PC-9 (cell line): ENCODE measurements at places on chromosomes 7 and 10.

GRCh38 chr10:44962870-44963738 lies 3.5 kb downstream of the RASSF4 start:
- no peak for DNase-seq

- peak; percentile 62 for DNase-seq
Observed at GRCh38 chr10:24465891-24466818, 257.2 kb downstream of the KIAA1217 start.

- no peak for DNase-seq
Observed at GRCh38 chr10:102384606-102385429, 10.7 kb upstream of the NFKB2 start.

DNA sequence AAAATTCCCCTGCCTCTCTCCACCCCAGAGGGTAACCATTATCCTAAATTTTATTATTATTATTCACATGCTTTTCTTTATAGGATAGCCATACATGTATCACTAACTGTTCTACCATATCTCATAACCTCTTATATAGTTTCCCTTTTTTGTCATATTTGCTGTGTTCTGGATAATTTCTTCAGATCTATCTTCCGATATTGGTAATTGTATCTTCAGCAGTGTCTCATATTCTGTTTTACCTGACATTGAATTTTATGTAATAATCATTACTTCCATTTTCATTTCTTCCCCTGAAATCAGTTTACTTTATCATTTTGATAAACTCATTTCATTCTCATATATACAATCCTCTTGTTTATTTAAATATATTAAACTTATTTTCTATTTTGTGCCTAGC lies 273.5 kb downstream of the ADK start:
- no peak for DNase-seq

DNA sequence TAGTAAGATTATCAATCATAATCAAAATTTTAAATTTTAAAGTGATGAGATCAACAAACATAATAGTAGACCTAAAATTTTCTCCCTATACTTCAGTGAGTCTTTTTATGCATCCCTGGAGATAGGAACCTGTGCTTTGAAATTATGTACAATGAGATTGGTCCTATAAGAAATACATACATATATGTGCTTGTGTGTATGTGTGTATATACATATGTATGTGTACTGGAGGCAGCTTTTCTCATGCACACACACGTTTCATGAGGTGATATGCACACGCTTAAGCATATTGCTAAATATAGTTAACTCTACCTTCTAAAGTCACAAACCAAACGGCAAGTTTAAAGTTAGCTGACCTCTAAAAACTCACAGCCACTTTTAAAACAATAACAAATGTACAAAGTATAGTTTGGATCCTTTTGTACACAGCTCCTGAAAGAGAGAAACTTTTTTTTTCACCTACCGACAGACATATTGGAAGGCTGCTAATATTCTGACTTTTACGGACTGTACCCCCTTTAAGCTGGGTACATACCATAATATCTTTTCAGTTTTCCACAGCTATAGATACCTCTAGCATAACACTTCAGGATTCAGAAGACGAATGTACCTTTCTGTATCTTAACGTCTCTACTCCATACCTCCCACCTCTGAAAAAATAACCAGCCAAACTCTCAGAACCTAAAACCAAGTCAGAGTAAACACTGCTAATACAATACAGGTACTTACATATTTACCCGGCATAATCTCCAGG lies 3.3 kb downstream of the ITGB1 start:
- no peak for DNase-seq

- peak; percentile 73 for DNase-seq
Observed at GRCh38 chr7:56033671-56034432, 17.4 kb downstream of the PSPH start.

- no peak for DNase-seq
Observed at GRCh38 chr7:100692578-100692961, 1.5 kb downstream of the GIGYF1 start.

- DNase-seq = no peak
Observed at GRCh38 chr10:13038391-13038790, 36.9 kb upstream of the CCDC3 start.

DNA sequence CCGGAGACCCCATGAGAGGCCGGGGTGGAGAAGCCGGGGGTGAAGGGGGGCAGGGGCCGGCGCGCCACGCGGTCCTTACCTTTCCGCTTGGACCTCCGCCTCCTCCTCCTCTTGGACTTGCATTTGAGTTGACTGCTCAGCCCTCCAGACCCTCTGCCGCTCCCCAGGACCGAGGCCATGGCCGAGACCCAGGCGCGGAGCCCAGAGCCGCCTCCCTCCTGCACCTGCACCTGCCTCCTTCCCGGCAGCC lies 428 bp downstream of the ADARB2 start:
- no peak for DNase-seq

DNA sequence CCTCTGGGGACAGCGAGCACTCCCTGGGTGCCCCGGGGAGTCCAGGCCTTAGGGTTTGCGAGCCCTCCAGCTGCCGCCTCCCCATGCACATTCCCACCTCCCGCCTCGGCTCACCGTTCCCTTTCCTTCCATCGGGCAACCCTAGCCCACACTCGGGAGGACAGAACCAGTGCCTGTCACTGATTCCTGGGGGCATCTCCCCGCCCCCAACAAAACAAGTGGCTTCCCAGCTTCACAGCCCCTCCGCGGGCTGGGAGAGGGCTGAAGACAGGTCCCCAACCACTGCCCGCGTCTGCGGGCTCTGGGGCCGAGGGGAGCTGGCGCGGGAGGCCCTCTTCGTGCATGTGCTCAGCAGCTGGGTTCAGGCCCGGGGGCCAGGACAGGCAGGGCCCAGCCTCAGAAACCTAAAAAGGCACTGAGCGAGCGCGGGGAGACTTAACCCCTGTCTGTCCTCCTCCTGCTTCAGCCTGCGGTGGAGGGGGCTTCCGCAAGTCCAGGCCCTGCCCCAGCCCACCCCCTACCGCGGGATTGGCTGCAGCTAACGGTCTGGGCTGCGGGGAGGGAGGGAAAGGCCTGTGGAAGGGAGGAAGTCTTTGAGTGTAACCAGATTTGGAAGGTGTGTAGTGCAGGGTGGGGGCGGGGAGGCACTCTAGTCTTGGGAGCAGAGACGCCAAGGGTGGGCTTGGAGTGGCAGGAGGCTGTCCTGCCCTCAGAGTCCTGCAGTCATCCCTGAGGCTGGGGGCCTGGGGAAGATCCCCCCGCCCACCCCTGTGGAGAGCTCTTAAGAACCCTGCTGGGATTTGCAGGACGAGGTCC lies 1.2 kb downstream of the FLNC start:
- peak; percentile 32 for DNase-seq

- DNase-seq = peak; percentile 60
Observed at GRCh38 chr10:60732807-60733516, 45.3 kb upstream of the CDK1 start.

DNA sequence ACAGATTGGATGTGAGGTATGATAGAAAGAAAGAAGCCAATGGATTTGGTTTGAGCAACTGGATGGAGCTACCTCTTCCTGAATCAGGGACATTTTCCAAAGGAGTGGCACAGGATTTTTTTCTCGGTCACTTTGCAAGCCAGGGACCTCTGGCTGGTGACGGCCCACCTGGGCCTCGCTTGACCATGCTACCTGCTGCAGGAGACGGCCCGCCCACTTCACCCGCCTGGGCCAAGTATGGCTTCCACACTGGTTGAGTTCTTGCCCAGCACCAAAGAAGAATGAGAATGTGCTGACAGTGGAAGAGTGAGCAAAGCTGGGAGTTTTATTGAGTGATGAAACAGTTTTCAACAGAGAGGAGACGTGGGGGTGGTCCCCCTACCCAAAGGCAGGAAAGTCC lies 24.5 kb upstream of the SH3PXD2A start:
- no peak for DNase-seq

- DNase-seq = no peak
Observed at GRCh38 chr10:47354165-47354564, 6.0 kb downstream of the RBP3 start.

DNA sequence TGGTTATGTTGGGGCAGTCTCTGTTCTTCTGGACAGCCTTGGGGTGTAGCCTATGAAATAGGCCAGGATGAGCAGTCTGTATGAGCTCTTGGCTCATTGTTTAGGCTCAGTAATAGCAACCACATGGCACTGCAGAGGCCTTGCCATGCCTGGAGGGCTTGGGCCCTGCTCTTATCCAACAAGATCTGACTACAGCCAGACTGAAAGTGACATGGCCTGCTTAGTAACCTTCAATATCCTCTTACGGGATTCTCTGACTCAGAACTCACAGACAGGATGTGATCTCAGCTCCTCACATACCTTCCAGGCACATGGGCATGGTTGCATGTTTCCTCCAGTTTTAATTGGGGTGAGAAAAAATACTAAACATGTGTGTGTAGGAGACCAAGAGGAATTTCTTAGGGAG lies 289.3 kb downstream of the PTEN start:
- DNase-seq = peak; percentile 61

DNA sequence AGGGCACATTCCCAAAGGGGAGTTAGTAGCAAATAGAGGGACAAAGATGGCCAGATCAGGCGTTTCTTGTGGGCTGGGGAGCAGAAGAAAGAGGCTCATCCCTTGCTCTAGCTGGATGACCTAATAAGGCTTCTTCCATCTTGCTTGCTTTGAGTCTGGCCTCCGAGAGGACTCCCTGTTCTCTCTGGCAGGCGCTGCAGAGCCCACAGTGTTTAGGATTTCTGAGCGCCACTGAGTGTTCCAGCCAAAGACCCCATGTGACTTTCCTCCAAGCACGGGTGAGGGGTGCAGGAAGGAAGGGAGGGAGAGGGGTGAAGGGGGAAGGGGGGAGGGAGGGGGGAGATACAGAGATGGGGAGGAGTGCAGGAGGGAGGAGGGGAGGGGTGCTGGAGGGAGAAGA lies 203.8 kb upstream of the SVIL start:
- no peak for DNase-seq

DNA sequence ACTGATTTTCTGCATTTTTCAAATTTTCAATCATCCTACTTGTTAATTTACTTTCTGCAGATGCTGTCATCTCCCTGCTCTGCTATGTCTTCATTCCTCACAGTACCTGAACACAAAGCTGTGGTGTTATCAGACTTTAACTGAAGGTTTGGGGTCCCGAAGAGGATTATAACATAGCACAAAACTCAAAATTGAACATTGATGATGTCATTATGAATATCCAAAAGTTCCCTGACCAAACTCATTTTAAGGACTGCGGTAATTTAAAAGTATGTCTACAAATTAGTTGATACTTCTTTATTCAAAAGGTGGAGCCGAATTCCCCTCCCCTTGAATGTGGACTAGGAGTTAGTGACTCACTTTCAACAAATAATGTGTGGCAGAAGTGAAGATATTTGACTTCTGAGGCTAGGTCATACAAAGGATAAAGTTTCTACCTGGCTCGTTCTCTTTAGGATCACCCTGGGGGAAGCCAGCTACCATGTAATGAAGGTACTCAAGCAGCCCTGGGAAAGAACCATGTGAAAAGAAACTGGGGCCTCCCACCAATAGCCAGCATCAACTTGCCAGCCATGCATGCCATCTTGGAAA lies 6.4 kb upstream of the ENTPD7 start:
- DNase-seq = no peak

GRCh38 chr10:5064656-5065055 lies 29.6 kb upstream of the AKR1C3 start:
- DNase-seq = no peak

DNA sequence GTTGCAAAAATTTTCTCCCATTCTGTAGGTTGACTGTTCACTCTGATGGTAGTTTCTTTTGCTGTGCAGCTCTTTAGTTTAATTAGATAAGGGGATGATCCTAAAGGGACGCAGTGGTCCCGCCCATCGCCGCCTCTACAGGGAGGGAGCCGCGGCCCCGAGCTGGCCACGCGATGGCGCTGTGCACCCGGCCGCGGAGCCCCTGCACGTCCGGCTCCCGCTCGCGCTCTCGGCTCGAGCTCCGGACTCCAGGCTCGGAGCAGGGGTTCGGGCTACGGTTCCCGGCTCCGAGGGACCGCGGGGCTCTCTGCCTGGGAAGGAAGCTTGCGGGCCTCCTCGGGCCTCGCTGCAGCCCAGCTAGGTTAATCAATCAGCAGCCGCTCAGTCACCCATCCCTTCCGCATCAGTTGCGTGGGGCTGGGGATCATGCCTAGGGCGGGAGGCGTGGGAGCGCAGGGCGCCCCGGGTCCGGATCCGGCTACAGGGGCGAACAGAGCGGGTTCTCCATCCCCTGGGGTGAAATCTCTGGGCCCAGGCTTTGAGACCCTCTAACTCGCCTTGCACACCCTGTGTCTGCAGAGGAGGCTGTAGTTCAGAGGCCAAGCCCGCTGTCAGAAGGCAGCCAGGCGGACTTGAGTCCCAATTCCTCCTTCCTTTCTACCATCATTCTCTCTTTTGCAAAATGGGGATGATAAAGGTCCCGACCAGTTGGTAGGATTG lies 97.9 kb downstream of the WDR11 start:
- DNase-seq = no peak

GRCh38 chr10:116707981-116708380 lies 34.4 kb downstream of the HSPA12A start:
- DNase-seq = no peak

- no peak for DNase-seq
Observed at GRCh38 chr10:2761971-2762370, 305.4 kb upstream of the PFKP start.

DNA sequence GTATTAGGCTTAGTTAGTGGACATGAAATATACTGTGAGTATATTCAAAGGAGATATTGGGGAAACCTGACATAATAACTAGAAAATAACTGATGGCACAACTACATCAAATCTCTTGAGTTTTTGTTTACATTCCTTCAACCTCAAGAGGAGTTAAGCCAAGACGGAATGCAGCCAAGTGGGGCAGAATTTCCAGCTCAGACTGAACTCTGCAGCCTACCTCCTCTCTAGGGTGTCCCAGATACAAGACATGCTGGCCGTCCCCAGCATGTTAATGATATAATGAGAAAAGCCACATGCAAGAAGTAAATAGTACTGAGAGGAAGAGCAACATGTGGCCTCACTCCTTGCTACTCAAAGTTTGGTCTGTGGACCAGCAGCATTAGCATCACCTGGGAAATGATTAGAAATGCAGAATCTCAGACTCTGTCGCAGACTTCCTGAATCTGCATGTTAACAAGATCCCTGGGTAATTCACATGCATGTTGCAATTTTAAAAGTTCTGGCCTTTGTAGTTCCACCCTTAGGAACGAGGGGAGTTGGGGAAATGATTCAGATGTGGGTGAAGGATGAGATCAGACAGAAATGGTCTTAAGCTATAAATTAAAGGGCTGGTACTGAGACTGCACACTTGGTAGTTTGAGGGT lies 118.4 kb upstream of the CACUL1 start:
- no peak for DNase-seq

GRCh38 chr10:3666525-3667302 lies 118.3 kb downstream of the KLF6 start:
- no peak for DNase-seq
